Fibroblast of skin of right biceps (primary cell): ENCODE measurements at places on chromosomes 12 and 14.

GRCh38 chr14:84927096-84927827 is 602.7 kb upstream of the FLRT2 start:
- peak; percentile 21 for DNase-seq

DNA sequence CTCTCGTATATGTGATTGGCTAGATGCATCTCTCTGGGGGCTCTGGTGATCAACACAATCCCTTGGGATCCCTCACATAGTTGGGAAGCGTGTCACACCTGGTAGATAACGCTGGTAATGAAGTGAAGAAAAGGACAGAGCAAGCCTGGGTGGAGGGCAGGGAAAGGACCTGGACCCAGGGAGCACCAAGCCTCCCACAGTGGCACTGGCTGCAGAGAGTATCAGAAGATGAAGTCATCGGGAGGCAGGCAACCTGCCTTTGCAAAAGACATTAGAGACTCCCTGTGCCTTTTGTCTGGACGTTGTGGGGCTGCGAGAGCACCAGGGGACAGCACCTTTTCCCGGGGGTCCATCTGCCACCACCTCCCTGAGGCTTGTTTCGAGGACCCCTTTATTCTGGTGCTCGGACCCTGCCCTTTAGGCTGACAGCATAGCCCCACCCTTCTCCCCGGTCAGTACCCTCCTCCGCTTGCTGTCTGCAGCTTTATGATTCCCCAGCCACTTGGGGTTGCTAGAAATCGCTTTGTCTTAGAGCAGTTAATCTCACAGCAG is 116.4 kb downstream of the EML1 start:
- peak; percentile 48 for DNase-seq

DNA sequence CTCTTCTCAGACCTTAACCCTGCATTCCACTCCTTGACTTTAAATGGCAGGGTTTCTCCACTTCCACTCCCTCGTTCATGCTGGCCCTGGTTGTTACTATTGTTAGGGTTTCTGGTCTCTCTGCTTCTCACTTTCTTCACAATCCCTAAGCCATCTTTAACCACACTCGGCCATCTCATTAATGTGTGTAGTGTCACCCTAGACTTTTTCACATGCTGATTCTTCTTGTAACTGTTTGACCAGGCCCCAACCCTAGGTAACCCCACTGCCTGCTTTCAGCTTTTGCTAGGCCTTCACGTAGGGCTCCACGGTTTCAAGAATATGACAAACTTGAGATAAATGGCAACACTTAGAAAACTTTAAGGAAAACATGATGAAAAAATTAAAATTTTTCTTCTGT is 195.1 kb downstream of the IPO8 start:
- DNase-seq, result no peak

DNA sequence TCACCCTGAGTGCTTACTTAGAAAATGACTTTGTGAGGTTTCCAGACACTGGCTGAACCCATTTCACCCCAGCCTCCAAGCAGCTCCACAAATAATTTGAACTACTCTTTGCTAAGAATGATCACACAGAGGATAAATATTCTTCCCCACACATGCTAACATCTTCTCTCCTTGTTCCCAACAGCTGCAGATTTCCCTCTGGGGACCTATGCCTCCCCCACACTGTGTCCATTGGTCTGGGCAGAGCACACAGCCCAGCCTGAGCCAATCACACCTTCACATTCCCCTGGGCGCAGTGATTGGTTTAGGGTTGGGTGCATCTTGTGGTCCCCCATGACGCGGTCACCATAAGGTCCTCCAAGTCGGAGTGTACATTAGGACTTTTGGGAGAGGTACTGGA is 6.9 kb downstream of the SDR9C7 start:
- DNase-seq, result no peak

- no peak for DNase-seq
Measured at GRCh38 chr14:95340201-95340697, 20.5 kb upstream of the CLMN start.

GRCh38 chr14:81170104-81170828 is 50.5 kb downstream of the GTF2A1 start:
- DNase-seq, result peak; percentile 85

DNA sequence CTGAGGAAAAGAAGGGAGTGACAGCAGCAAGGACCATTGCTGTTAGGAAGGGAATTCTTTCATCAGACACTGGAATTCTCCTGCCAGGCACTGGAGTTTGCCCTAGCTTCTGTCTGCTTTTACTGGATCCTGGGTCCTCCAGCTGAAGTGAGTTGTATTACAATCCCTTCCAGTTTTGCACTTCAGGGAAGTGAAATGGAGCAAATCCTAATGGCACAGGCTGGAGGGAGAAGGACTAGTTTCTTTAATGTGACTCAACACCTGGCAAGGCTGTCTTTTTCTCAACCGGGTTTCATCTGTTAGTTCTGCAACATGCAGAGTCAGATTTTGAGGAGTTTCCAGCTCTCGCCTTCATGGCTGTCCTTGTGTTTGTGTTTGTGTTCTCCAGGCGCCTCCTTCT is 45.8 kb downstream of the ETV6 start:
- DNase-seq, result peak; percentile 50

- no peak for DNase-seq
Measured at GRCh38 chr12:109926016-109926415, 25.9 kb downstream of the TCHP start.

DNA sequence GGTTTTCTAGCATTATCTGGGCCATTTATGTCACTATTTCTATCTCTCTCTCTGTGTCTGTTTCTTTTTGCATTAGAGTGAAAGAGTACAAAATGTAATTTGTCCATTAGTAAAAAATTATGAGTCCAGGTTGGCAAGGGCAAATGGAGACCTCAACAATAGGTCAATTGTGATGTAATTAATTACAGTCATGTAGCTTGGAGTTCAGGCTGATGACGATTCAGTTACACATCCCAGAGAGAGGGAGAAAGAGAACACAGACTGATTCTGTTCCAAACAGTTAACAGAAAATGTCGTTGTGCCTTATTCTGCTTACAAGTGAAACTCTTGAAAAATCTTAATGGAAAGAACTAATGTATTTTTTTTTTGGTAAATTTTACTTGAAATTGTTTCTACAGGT is 83.3 kb downstream of the ATXN7L3B start:
- DNase-seq, result no peak
